IPS DF 6.9 (cell line): ENCODE measurements at places on chromosomes 7 and 10.

GRCh38 chr7:70415179-70415972 is 716.6 kb upstream of the GALNT17 start:
- DNase-seq: no peak

DNA sequence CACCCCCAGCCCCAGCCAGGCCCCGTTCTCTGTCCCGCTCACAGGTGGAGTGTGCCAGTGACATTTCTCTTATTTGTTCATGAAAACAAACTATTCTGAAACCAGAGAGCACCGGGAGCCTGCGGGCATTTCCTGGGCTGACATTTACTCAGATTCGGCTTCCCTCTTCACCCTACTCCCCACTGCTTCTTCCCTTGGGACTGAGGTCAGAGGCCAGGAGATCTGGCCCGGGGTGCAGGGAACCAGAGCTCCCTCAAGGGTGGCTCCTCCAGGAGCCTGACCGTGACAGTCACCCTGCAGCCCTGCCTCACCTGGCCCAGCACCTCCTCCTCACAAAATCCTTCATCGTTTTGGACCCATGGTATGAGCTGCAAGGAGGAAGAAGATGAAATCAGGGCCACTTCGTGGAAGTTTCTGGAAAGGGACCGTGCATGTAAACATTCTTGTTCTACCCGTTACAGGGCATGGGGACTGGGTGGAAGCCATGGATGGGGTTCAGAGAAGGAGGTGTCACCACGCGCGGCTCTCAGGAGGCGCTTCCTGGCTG is 12.2 kb downstream of the BHLHA15 start:
- DNase-seq: no peak

- no peak for DNase-seq
These were observed 147.8 kb upstream of the GPR22 start for GRCh38 chr7:107322015-107322414.

DNA sequence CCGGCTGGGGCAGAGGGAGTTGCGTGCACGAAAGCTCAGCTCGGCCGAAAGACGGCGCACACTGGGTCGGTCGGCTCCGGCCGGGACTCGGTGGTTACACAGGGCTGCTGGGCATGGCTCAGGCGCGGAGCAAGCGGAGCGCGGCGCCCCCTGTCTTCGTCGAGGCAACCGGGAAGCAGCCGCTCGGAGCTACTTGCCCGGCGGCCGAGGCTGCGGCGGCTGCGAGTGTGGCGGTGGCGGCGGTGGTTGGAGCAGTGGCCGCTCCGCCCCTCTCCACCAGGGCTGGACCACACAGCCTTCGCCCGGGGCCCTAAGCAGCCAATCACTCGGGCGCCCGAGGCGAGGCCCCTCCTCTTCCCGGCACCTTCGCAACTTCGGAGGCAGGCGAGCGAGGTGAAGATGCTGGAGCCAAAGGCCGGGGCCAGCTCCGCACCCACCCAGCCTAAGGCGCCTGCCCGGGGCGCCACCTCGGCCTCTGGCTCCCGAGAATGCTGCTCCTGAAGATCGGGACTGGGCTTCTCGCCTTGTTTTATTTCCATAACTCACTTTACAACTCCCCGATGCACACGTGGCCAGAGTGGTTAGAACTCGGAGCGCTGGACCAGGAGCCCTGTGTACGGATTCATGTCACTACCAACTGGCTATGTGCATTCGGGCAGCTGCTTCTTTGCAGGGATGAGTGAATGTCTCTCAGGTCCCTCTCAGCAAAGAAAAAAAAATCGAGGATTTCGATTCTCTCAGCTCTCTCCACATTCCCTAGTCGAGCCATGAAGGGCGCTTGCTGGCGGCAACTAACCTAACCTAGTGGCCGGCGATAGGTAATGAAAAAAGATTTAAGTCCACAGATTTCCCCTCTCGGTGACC is at the start of gene TLL2:
Gene TLL2 (minus strand): TSS at position 229 of the 864 bp plus-strand sequence. CDS start 241 bp downstream, outside the sequence.
- peak; percentile 92 for DNase-seq

DNA sequence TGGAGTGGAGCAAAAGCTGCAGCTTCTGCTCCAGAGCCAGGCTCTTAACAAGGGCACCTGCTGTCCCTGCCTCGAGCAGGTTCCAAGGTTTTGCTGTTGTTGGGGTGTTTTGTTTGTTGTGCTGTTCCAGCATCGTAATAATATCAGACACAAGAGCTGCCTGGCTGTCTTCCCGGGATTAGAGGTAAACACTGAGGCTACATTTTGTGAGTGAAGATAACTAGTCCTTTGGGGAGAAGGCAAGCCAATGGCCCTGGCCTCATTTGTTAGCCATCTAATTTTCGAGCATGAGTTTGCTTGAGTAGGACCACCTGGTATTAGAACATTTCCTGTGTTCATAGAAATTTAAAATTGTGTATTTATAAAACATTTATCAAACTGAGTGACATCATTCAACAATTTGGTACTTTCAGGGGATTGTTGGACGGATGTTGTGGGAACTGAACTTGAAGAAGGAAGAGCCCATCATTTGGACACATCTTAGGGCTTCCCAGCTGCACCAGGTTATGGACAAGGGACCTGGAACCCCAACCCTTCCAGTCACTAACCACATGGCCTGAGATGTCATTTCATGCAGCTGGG is 555.0 kb downstream of the TNS3 start:
- no peak for DNase-seq

DNA sequence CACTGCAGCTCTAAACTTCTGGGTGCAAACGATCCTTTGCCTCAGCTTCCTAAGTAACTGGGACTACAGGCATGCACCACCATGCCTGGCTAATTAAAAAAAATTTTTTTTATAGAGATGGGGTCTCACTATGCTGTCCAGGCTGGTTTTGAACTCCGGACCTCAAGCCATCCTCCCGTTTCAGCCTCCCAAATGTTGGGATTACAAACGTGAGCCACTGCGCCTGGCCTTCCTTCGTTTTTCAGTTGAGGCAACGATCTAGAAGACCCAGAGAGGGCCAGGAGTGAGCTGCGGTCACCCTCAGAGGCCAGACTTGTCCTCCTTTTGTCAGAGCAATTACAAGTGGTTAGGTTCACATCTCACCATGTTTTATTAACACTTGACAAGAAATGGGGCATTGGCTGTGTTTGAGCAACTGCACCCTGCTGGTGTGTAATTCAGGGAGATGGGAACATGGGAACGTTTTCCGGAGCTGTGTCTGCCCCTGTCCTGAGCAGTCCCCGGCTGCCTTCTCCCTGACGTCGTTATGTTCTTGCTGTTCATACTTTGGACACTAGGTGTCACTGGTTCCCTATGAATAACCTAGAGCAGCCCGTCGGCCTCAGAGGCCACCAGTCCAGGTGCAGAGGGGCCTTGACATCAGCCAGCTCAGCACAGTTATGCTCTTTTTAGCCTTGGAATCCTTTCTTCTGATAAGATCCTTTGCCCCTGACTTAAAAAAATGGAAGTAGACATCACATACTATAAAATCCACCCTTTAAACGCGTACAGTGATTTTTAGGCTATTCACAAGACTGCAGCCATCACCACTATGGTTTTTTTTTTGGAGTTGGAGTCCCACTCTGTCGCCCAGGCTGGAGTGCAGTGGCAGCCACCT is 375.0 kb downstream of the TYW1 start:
- peak; percentile 60 for DNase-seq

- DNase-seq: no peak
These were observed 165.8 kb downstream of the CFTR start for GRCh38 chr7:117645481-117646165.

DNA sequence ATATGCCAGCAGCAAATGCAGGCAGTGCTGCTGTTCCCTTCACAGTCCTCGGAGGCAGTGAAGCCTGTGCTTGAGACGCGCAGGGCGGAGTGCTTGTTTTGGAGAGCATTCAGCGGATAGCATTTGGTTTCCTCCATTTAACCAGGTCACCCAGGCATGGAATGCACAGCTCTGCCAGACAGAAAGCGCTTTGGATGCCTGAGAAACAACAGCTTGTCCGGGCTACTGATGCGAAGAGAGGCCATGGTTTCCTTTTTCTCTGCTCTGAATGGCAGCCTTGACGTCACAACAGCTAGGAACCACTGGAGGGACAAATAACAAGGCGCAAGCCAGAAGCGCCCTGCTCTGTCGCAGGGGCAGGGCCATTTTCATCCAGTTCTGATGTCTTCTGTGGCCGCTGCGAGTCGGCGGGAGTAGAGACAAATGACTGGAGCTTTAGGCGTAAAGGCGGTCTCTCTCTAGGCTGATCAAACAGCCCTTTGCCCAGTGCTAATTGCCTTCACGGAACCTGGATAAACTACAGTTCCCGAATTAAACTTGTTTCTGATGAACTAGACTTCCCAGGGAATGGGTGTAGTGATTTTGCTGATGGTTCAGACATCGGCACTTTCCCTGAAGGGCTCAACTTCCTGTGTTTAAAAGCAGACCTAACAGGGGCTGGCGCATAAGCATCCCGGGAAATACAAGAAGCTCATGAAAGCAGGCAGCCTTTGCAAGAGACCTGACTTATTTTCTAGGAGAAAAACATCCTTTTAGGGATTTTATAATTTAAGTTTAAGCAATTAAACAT is 187.6 kb upstream of the KLF14 start:
- no peak for DNase-seq

GRCh38 chr7:86978808-86979506 is 80.5 kb downstream of the ELAPOR2 start:
- no peak for DNase-seq

GRCh38 chr7:44131173-44132029 is 8.1 kb upstream of the POLD2 start:
- DNase-seq: no peak

DNA sequence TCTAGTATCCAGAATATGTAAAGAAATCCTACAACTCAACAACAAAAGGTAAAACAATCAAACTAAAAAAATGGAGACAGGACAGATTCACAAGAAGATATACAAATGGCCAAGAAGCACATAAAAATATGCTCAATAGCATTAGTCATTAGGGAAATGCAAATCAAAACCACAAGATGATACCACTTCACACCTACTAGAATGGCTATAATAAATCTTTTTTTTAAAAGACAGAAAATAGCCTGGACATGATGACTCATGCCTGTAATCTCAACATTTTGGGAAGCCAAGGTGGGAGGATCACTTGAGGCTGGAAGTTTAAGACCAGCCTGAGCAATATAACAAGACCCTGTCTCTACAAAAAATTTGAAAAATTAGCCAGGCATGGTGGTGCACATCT is 27.9 kb upstream of the CHCHD3 start:
- DNase-seq: no peak

DNA sequence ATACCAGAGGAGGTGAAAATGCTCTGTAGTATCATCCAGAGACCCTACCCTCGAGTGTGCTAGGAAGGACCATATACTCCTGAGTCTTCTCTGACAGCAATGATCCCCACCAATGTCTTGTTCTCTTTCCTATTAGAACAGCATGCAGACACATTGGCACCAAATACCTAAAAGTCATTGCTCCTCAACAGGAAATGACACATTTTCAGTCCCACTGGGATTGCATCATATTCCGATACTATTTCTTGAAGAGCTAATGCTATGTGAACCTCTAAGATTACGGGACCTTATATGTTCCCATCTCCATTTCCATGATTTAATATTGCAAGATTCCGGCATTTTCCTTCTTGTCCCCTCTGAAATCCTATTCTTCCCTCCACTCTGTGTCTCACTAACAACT is 177.4 kb downstream of the NRP1 start:
- no peak for DNase-seq

- no peak for DNase-seq
These were observed 9.0 kb upstream of the CYP3A4 start for GRCh38 chr7:99792967-99793366.

DNA sequence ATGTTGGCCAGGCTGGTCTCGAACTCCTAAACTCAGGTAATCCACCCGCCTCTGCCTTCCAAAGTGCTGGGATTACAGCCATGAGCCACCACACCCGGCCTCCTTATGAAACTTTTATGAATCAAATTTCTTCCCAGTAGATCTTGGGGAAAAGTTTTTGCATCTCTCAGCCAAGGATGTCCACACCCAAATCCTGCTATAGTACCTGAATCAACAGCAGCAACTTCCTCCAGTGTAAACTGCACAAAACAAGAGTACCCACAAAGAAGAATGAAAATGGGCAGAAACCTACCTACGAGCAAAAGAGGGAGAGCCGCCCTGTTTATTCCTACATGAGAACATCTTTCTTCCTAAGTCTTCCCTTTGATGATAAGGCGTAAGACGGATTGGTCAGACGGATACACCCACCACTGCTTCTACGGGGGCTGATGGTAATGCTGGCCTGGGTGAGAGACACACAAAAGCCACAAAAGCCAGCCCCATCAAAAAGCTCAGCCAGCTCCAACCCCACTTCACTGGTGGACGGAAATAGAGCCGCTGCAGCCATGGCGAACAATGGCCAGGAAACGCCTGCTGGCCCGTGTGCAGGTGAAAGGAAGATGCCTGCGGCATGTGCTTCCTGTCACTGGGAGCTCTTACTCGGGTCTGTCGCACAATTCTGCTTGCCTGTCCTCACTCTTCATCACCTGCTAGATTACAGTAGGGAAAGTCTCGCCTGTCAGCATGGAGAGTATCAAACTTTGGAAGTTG is 10.4 kb downstream of the JCAD start:
- no peak for DNase-seq

DNA sequence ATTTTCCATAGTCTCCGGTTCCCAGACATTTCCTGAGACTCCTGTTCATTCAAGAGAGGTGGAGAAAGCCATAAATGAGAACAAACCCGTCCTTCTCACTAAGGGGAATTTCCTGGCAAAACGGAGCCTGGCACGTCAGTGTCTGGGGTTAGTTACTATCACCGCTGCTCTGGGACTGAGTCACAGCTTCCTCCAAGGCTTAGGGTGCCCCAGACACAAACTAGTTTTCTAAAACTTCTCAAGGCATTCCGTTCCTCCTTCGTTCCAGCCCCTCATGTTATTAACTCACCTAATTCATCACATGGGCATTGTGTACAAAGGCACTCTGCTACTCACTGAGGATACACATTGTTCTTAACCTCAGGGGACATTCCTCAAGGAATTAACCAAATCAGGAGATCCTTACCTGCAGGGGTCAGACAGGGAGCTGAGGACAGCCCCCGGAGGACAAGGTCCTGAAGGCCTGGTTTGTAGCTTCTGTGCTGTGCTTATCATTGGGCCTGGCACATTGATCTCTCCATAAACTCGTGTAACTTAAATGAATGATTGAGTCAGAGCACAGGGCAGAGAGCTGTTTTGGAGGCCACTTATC is 103.0 kb upstream of the KLF6 start:
- no peak for DNase-seq

DNA sequence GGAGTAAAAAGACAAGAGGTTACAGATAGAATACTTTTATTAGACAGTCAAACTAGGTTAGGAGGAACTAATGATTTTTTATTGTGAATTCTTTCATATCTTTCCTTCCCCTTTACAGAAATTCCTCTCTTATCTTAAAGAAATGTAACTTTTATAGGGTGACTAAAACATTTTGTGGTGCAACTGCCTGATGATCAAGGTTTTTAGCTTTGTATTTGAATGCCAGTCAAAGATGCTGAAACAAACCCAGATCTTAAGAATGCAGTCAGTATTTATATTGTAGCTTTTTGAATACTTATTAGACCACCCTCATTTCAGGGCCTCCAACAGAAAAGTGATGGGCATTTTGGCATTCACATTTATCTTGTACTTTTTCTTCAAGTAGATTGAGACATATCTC is 27.4 kb downstream of the TAX1BP1 start:
- DNase-seq: no peak

- peak; percentile 68 for DNase-seq
These were observed at the start of gene PTPRZ1 for GRCh38 chr7:121872831-121873288. PTPRZ1 (plus strand) TSS chr7:121873161; CDS start chr7:121873500, 339 bp downstream.
